ENCODE measurements at places on chromosomes 1 and 21. TPM values are rescaled to one million over a fixed set of nuclear protein-coding genes. Genes with fewer than 3 reads are reported as not detected.

DNA sequence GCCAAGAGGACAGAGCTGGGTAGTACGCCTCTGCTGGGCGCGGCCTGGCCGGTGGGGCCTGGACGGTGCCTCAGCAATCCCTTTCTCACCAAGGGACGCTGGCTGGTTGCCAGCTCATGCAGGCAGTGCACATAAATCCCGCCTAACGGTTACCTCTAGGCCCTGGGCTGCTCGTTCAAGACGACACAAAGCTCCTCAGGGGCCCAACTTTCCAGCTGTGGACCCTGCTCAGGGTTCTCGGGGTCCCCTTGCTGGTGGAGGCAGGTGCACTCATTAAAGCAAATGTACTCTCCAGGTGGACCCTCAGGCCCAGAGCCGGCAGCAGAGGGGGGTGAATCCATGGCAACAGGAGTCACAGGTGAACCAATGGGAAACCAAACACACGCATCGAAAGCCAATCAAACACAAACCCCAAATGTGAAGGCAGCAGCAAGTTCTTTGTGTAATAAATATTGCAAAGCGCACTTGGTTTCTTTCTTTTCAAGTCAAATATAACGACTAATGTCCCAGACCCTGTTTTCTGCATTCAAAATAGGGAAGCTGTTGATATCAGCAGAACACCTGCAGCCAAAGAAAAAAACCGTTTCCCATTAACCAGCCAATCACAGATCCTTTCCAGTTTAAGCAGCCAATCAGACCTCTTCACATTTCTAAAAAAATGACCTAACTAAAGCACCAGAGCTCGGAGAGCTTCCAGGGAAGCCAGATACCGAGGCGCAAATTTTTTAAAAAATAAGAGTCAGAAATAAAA lies 26.1 kb upstream of the CLSTN1 start:
- no peak overlapping the region for H3K27ac ChIP-seq
- no peak overlapping the region for H3K4me3 ChIP-seq
- H3K27me3 ChIP-seq = no peaks in the 10 kb centered on the region
- no peak for DNase-seq
- H3K4me1 ChIP-seq = no peaks in the 10 kb centered on the region

GRCh38 chr1:25106976-25107642 lies 125.2 kb downstream of the SYF2 start:
- no peaks in the 10 kb centered on the region for H3K27me3 ChIP-seq
- DNase-seq = no peak
- H3K27ac ChIP-seq = no peak overlapping the region
- peaks cover 16% of the 10 kb centered on the region for H3K4me1 ChIP-seq
- no peak overlapping the region for H3K4me3 ChIP-seq

KCNN3 gene
- not detected for total RNA-seq

DNA sequence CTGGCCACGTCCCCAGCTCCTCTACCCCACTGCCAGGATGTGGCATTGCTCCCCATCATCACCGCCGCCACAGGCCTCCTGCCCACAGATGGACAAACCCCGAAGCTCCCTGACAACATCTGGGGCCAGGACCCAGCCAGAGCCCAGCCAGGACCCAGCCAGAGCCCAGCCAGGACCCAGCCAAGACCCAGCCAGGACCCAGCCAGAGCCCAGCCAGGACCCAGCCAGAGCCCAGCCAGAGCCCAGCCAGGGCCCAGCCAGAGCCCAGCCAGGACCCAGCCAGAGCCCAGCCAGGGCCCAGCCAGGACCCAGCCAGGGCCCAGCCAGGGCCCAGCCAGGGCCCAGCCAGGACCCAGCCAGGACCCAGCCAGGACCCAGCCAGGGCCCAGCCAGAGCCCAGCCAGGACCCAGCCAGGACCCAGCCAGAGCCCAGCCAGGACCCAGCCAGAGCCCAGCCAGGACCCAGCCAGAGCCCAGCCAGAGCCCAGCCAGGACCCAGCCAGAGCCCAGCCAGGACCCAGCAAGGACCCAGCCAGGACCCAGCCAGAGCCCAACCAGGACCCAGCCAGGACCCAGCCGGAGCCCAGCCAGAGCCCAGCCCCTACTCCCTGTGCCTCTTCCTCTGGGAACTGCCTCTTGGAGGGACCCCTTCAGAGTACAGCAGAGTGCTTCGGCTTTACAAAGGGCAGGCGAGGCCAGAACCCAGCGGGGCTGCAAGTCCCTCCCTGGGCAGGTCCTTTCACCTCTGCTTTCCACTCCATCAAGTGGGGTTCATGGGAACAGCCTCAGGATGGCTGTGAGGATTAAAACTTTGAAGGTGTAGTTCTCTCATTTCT lies 43.7 kb downstream of the DISP3 start:
- no peak overlapping the region for H3K27ac ChIP-seq
- no peaks in the 10 kb centered on the region for H3K36me3 ChIP-seq
- H3K27me3 ChIP-seq = peaks cover 39% of the 10 kb centered on the region
- H3K4me3 ChIP-seq = no peak overlapping the region
- H3K4me1 ChIP-seq = no peaks in the 10 kb centered on the region

RCAN3 gene
- 13.6 TPM for total RNA-seq

DNA sequence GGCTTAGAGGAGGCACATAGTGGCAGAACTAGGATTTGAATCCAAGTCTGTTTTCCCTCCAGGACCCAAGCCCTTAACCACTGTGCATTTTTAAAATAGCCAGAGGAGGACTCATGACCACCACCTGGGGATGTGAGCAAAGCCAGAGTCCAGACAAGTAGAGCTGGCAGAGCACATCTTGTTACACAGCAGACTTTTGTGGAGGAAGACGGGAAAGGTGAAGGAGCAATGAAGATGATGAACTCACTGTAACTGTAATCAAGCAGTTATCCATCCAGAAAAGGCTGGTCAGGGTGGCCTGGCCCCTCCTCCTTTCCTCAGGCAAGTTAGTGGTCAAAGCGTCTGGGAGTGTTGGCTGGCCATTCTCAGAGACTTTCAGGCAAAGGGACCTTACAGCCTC lies 50.9 kb downstream of the SLC44A3 start:
- H3K27ac ChIP-seq = no peak overlapping the region
- H3K4me3 ChIP-seq = no peak overlapping the region
- no peaks in the 10 kb centered on the region for H3K27me3 ChIP-seq
- H3K4me1 ChIP-seq = peaks cover 4% of the 10 kb centered on the region
- no peak for DNase-seq

- H3K27ac ChIP-seq = peak overlapping the region; percentile 69
- peak overlapping the region; percentile 74 for H3K4me3 ChIP-seq
- no peaks in the 10 kb centered on the region for H3K36me3 ChIP-seq
- H3K27me3 ChIP-seq = 0 out of 3 replicates have a peak, but pooled peaks cover 8% of the 10 kb centered on the region
Observed at GRCh38 chr1:156104065-156104810, 10.3 kb upstream of the LMNA start.

DNA sequence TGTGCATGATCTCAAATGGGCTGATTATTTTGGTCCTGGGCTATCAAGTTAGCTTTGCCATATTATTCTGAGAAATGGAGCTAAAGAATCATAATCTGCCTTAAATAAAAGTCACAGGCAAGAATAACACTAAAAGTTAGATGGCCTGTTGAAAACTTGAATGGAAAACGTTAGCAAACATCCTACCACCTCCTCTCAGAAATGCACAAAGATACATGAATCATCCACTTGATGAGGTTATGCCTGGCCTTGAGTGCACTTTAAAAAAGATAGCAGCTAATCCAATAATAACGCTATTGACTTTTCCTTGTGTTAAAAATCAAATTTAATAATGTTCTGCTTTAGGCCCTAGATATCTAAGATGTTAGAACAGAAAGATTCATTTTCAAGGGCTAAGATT lies 108.0 kb downstream of the KCNJ6 start:
- no peaks in the 10 kb centered on the region for H3K27me3 ChIP-seq
- no peak overlapping the region for H3K27ac ChIP-seq
- H3K36me3 ChIP-seq = no peaks in the 10 kb centered on the region

- DNase-seq = peak; percentile 43
- H3K27ac ChIP-seq = no peak overlapping the region
- no peaks in the 10 kb centered on the region for H3K27me3 ChIP-seq
- H3K36me3 ChIP-seq = no peaks in the 10 kb centered on the region
Observed at GRCh38 chr21:44572959-44573583, 458 bp upstream of the KRTAP10-4 start.

- DNase-seq = no peak
- H3K27ac ChIP-seq = no peak overlapping the region
- 0 out of 3 replicates have a peak, but pooled peaks cover 3% of the 10 kb centered on the region for H3K27me3 ChIP-seq
- H3K36me3 ChIP-seq = no peaks in the 10 kb centered on the region
- no peak overlapping the region for H3K4me3 ChIP-seq
Observed at GRCh38 chr1:29394521-29395225, 158.4 kb downstream of the PTPRU start.

DNA sequence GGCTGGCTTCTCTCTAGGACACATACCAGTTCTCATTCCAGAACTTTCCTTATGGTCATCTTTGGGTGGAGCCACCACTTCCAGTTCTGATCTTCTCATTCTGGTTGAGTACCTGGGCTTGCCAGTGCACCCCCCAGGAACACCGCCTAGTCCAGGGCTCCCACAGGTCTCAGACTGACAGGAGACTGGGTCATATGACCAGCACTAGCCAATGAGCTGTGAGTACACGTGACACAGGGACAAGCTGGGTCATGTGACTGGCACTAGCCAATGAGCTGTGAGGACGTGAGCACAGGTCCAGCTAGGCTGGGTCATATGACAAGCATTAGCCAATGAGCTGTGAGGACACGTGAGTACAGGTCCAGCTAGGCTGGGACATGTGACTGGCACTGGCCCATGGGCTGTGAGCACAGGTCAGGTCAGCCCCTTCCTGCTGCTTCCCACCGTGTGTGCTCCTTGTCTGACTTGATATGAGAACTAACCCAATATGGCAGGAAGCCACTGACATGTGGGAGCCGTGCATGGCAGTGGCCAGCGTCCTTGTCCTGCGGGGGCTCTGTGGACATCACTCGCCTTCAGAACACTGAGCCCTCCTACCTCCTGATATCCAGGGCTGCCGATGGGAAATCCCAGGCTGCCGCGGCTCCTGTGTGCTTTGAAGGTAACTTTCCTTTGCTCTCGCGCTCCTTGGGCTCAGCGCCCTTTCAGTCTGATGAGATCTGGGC lies 22.7 kb downstream of the KRTAP10-1 start:
- peak overlapping the region; percentile 48 for H3K4me3 ChIP-seq
- H3K36me3 ChIP-seq = no peaks in the 10 kb centered on the region
- H3K27me3 ChIP-seq = no peaks in the 10 kb centered on the region
- peak overlapping the region; percentile 16 for H3K27ac ChIP-seq
- DNase-seq = peak; percentile 93
- peaks cover 41% of the 10 kb centered on the region for H3K4me1 ChIP-seq

DNA sequence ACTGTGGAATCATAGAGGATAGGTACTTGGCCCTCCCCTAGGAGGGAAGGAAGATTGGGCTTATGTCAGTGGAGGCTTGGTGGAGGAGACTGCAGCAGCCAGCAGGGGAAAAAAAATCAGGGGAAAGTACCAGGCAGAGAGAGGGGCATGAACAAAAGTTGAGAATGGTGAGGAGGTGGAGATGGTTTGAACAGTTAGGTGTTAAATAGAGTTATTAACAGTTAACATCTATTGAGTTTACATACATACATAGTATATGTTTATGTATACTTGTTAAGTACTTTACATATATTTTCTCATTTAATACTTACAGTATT lies 136.5 kb upstream of the HNRNPU start:
- no peaks in the 10 kb centered on the region for H3K4me1 ChIP-seq
- no peak overlapping the region for H3K4me3 ChIP-seq
- no peak overlapping the region for H3K27ac ChIP-seq
- DNase-seq = no peak

DNA sequence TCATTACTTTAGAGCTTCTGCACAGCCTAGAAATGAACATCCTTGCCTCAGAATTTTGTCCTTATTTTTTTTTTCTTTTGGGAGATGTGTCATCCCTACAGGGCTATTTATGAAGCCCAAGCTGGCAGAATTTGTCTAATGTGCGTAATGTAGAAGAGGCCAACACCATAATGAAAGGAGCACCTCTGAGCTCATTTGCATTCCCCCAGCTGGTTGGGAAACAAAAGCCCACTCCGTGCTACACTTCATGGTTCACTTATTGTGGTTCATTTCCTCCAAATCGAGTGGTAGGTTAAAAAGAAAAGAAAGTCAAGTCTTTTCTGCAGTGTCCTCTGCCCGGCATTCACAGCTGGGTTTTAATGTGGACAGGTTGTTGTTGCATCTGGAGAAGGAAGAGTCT lies 73.5 kb downstream of the KAZN start:
- H3K27ac ChIP-seq = no peak overlapping the region
- no peak overlapping the region for H3K4me3 ChIP-seq
- H3K27me3 ChIP-seq = peaks cover 45% of the 10 kb centered on the region

- H3K27me3 ChIP-seq = no peaks in the 10 kb centered on the region
- H3K36me3 ChIP-seq = peaks cover 73% of the 10 kb centered on the region
- peak; percentile 65 for DNase-seq
- no peak overlapping the region for H3K27ac ChIP-seq
- H3K4me3 ChIP-seq = no peak overlapping the region
Observed at GRCh38 chr1:18875107-18875795, 15.8 kb upstream of the TAS1R2 start.

GRCh38 chr1:100516857-100517256 lies 21.1 kb upstream of the GPR88 start:
- H3K27me3 ChIP-seq = no peaks in the 10 kb centered on the region
- H3K27ac ChIP-seq = no peak overlapping the region
- no peak overlapping the region for H3K4me3 ChIP-seq
- no peak for DNase-seq
- peaks cover 23% of the 10 kb centered on the region for H3K4me1 ChIP-seq
- H3K36me3 ChIP-seq = no peaks in the 10 kb centered on the region

AMY1A gene
- not detected for total RNA-seq

HSPA13 gene
- total RNA-seq = 28.4 TPM

GRCh38 chr1:170664828-170665612 lies 1.1 kb downstream of the PRRX1 start:
- H3K36me3 ChIP-seq = no peaks in the 10 kb centered on the region
- H3K4me1 ChIP-seq = no peaks in the 10 kb centered on the region
- H3K4me3 ChIP-seq = no peak overlapping the region
- DNase-seq = no peak
- no peak overlapping the region for H3K27ac ChIP-seq
- H3K27me3 ChIP-seq = peaks cover 80% of the 10 kb centered on the region

DNA sequence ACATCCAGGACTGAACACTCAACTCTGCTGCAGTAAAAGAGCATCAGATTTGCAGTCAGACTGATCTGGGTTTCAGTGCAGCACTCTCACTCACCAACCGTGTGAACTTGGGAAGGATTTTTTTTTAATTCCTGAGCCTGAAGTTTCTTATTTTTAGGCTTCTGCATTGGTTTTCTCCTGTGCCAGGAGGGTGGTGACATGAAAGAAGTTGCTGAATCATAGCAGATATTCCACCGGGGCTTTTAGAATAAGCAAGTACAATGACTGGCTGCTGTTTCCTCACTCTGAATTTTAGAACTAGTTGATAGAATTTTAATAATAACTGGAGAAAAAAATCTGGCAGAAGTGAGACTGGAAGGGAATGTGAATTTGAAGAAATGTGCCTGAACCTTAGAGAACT lies 11.6 kb downstream of the ADAM30 start:
- H3K4me3 ChIP-seq = no peak overlapping the region
- no peak overlapping the region for H3K27ac ChIP-seq
- H3K36me3 ChIP-seq = no peaks in the 10 kb centered on the region
